ENCODE measurements at places on chromosomes 1 and 21.

DNA sequence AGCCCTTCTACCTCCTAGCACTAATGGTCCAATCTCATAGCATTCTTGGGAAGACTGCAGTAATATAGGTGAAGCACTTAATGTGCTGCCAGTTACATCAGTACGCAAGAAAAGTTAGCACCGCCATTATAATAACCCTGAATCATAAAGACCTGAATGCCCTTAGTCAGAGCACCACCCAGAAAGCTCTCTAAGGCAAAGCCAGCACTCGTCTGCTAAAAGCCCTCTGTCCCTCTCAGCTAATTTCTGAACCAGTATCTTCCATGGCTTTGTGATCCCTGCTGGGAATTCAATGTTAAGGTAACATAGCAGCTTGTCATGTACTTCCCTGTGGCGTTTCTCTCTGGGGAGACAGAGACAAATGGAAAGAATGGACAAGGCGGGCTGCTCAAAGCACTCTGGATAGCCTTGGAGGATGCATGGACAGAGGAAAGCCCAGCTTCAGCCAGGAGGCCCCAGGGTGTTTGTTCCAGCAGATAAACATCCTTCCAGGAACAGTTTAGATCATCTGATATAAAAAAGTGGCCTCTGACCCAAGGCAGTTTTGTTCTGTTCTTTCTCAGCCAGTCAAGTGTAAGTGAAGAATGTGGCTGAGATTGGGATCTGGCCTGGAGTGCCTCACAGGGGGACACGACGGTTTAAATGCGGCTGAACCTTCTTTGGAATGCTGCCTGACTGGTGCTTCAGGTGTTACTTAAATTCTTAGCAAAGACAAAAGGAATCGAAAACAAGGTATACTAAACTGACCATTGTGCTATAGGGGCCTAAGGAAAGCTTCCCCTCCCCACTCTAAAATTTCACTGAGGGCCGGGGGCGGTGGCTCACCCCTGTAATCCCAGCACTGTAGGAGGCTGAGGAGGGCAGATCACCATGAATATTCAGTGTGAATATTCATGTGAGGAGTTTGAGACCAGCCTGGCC, 58.1 kb upstream of the VTCN1 start:
- peak; percentile 62 for DNase-seq

DNA sequence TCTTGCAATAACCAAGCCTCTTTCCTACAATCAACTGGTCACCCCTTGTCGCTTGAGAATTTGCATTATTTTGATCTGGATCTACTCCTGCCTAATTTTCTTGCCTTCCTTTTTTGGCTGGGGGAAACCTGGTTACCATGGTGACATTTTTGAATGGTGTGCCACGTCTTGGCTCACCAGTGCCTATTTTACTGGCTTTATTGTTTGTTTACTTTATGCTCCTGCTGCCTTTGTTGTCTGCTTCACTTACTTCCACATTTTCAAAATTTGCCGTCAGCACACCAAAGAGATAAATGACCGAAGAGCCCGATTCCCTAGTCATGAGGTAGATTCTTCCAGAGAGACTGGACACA, 743 bp downstream of the GPR52 start:
- DNase-seq, result no peak

- no peak for DNase-seq
Observed at GRCh38 chr1:205323794-205324193, 2.2 kb upstream of the NUAK2 start.

- DNase-seq, result no peak
Observed at GRCh38 chr21:18387994-18388393, 15.6 kb downstream of the TMPRSS15 start.

DNA sequence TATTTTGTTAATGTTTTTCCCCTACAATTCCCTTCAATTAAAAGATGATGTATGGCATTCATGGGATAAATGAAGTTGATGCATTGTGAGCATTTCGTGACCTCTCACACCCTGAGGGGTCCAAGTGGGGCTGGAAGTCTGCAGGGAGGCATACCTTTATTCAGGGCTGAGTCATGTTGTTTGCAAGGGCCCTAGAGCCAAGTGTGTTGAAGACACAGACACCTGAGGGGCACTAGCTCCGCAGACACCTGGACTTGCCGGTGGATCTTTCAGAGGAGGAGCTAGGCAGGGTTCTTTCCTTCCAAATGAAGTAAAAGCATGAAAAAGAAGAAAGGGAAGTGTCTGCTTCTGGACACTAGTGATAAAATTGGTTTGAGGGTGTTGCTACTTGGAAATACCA, 57.0 kb upstream of the RGS7 start:
- DNase-seq, result no peak

GRCh38 chr1:28243685-28244311, 7.9 kb downstream of the ATP5IF1 start:
- no peak for DNase-seq

- no peak for DNase-seq
Observed at GRCh38 chr1:108503062-108503733, 53.1 kb downstream of the NBPF6 start.

DNA sequence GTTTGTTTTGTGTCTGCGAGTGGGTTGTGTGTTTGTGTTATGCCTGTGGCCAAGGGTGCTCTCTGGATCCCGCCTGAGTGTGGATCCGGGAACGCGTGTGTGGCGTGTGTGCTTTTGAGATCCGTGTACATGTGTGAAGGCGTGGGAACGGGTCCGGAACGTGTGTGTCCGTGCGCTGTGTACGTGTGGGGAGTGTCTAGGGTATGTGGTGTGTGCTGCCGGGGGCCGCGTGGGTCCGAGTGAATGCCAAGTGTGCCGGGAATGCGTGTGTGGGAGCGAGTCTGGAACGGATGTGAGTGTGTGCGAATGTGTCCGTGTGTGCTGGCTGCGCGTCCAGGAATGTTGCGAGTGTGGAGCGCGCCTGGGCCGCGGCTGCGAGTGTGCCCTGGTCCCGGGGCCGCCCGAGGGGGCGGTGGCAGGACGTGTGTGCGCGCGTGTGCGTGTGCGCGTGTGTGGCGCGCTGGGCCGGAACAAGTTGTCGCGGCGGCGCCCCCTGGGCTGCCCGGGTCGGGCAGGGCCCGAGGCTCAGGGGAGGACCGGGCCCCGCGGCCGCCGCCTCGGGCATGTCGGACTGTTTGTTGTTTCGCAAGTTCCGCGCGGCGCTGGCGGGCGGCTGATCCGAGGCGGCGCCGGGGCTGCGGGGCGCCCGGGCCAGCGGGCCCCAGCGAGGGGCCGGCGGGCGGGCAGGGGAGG, 953 bp downstream of the PTPRU start:
- peak; percentile 49 for DNase-seq

GRCh38 chr21:25834381-25834780, 99.6 kb downstream of the GABPA start:
- no peak for DNase-seq

DNA sequence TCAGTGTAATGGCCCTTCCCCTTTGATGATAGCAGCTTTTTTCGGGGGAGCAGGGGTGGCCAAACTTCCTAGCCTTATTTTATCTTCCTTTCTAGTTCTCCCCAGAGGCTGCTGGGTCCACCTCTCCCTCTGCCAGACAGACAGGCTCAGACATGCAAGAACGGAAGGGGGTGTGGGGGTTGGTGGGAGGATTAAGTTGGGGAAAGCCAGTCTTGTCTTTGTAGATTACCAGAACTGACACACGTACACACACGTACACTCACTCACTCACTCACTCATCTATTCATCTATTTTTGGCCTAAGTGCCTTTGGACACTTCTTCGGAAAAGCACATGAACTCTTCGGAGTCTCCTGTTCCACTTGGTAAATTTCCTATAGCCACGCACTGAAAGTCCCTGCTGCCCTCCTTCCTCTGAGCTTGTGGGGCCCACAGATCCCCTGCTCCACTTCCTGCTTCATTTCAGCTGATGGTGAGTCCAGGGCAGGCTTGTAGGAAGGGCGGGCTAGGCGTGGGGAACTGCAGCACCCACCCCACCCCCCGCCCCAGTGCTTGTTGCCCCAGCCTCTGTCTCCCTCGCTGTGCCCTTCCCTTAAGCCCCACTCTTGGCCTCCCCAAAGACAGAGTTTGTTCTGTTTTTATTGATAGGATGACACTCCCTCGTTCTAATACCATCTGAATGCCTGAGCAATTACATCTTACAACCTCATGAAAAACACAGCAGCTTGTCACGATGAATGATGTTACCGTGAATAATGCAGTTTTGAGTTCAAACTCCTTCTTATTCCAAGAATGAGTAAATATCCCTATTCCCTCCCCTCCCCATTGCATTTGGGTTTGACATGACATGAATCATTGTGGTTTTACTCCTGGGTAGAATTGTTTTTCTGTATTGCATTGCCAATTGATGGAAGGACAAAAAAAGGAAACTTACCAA, 60.7 kb upstream of the ATP5PO start:
- no peak for DNase-seq

DNA sequence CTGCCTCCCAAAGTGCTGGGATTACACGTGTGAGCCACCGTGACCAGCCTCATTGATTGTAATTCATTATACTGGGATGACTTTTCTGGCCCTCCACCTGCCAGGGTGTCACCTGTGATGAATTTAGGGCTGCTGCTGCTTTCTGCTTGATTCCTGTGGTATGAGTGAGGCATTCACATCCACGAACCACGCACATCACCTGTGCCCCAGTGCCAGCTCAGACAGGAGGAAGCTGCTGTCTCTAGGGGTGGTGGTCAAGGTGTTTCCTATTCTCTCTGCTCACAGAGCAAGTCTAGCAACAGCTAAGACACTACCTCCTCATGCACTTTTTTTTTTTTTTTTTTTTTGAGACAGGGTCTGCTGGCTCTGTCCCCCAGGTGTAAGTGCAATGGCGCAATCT, 12.3 kb upstream of the LDLRAD2 start:
- no peak for DNase-seq

DNA sequence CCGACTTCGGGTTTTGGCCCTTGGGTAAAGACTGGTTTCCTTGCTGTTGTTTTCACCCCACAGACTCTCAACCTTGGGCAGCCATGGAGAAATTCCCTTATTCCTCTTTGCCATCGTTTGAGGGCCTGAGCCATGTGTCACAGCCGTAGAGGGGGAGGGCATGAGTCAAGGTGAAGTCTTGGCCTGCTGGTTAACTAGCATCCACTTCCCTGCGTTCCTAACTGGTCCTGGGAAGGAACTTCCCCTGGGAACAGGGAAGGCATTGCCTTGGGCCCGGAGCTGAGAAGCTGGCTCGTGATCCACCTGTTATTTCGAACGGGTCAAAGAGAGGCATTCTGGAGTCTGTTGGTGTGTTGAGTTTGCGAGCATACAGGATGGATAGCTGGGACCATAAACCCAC, 464.9 kb downstream of the CAMTA1 start:
- DNase-seq, result no peak

- no peak for DNase-seq
Observed at GRCh38 chr1:198933515-198934222, 294.8 kb downstream of the PTPRC start.

GRCh38 chr1:234957330-234958065, 171.1 kb downstream of the TOMM20 start:
- peak; percentile 37 for DNase-seq

GRCh38 chr1:215789981-215790380, 222.9 kb downstream of the KCTD3 start:
- no peak for DNase-seq

- peak; percentile 89 for DNase-seq
Observed at GRCh38 chr21:45309069-45309986, 21.6 kb upstream of the POFUT2 start.

DNA sequence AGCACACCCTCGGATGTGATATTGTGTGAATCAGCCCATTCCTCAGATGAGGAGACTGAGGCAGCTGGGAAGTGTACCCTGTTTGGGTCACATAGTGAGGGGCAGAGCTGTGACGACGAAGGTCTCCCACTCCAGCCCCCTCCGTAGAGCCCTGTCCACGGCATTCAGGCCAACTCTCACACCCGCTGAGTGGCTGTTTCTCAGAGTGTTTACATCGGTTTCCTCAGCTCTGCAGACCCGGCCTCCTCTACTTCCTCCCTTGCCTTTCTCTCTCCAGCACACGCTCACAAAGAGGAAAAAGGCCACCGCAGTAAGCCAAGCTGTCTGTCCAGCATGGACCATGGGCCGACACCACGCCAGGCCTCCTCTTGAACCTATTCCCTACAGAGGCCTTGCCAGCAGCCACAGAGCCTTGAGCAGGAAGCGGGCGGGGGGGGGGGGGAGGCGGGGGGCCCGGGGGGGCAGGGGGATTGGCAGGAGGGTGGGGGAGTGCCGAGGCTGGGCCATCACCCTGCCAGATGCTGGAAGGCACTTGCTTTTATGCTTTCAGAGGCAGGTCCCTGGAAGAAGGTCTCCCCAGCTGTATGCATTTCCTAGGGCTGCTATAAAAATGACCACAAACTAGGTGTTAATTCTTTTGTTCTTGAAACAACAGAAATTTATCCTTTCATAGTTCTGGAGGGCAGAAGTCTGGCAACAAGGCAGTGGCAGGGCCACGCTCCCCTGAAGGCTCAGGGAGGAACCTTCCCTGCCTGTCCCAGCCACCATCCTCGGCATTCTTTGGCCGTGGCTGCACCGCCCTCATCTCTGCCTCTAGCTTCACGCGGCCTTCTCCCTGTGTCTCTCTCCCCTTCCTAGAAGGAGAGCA, 178.4 kb downstream of the PSMG1 start:
- DNase-seq, result no peak

DNA sequence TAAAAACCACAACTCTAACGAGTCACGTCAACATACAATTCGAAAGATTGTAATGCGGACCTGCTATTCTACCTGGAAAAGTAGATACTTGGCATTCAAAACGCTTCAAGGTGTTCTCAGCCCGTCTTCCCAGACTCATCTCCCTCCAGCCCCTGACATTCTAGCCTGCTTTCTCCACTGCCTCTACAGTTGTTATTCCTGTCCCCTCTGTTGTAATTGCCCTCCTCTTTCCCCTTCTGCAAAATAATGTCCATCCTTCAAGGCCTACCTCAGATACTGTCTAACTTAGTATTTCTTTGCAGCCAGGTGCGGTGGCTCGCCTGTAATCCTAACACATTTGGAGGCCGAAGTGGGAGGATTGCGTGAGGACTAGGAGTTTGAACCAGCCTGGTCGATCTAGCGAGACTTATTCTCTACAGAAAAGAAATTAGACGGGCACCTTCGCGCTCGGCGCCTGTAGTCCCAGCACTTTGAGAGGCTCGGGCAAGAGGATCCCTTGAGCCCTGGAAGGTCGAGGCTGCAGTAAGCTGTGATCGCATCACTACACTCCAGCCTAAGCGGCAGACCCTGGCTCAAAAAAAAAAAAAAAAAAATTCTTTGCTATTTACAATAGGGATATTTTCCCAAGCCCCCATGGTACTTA, 756 bp upstream of the RBM34 start:
- DNase-seq, result no peak

All from WTC11 (cell line).